Stimulated activated CD4-positive, alpha-beta T cell treated with anti-CD3 and anti-CD28 coated beads, Interleukin-4, amount 100 ng/mL, for 4 hours (primary cell): ENCODE measurements at places on chromosomes 13 and 19.

DNA sequence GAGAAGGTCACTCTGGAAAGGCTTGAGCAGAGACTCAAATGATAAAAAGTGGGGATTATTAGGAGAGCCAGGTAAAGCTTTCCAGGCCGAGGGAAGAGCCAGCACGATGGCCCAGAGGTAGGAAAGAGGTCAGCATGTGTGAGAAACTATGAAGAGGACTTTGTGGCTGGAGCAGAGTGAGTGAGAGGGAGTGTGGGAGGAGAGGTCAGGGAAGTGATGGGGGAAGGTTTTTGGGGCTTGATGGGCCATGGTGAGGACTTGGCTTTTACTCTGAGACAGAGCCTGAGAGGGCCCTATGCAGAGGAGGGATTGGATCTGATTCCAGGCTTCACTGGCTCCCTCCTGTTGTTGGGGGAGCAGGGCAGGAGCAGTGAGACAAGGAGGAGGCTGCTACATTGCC lies 5.3 kb downstream of the CATSPERG start:
- DNase-seq, result no peak

- DNase-seq, result no peak
Measured at GRCh38 chr13:90690458-90691080, 656.9 kb upstream of the MIR17HG start.

GRCh38 chr13:71514900-71515743 lies 351.9 kb downstream of the DACH1 start:
- DNase-seq, result no peak

- no peak for DNase-seq
Measured at GRCh38 chr19:47470447-47471195, 1.1 kb downstream of the SLC8A2 start.

- DNase-seq, result no peak
Measured at GRCh38 chr13:67351909-67352308, 121.8 kb upstream of the PCDH9 start.

GRCh38 chr19:21482863-21483276 lies 22.5 kb upstream of the ZNF429 start:
- peak; percentile 54 for DNase-seq

GRCh38 chr13:20407759-20408158 lies 117.9 kb downstream of the CRYL1 start:
- no peak for DNase-seq
